Colonic mucosa (tissue), 4 donors: ENCODE measurements at places on chromosomes 12 and 14.

- peak; percentile 64 for DNase-seq
Measured at GRCh38 chr12:32501835-32502333, 102.5 kb downstream of the FGD4 start.

DNA sequence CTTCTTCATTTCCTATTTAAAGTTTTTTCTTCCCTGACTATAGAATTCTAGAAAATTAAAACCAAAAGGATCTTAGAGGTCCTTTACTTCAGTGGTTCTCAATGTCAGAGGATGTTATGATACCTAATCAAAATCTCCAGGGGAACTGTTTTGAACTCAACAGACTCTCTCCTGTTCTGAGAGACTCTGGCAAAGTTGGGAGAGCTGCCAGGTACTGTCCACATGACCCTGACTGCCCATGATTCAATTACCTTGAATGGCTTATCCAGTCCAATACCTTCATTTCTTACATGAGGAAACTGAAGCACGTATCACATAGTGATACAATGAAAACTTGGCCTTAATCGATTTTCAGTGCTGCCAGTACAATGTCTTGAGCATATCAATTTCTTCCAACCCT, 16.6 kb downstream of the ALKBH1 start:
- DNase-seq = no peak

- DNase-seq = peak; percentile 54
Measured at GRCh38 chr12:12561371-12562015, 1.2 kb downstream of the DUSP16 start.

DNA sequence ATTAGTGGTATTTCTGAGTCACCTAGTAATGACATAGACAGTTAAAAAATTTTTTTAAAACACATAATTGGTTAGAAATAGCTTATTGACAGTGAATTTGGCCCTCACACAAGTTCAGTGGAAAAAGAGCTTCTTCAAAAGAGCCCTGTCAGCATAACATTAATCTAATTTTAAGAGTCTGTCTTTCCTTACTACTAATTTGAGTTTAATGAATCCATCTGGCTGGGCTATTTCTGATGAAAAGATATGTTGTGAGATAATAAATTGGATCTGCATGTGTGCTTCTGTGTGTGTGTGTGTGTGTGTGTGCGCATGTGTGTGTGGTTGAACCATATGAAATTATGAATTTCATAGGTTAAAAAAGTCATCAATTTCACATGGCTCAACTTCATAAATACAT, 1045.2 kb downstream of the FLRT2 start:
- DNase-seq = no peak

DNA sequence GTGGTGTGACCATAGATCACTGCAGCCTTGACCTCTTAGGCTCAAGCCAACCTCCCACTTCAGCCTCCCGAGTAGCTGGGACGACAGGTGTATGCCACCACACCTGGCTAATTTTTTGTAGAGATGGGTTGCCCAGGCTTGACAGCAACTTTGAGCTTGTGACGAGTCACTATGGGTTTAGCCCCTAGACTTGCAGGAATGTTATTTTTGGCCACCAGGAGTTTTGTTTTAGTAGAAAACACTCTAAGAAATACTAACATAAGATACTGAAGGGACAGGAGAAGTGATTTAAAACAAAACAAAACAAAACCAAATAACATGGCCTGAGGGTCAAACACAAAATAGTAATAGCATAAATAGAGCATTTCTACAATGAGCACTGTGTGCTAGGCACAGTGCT, 26.4 kb downstream of the SETD3 start:
- DNase-seq = no peak

GRCh38 chr12:132492522-132492921, 2.6 kb downstream of the FBRSL1 start:
- no peak for DNase-seq

DNA sequence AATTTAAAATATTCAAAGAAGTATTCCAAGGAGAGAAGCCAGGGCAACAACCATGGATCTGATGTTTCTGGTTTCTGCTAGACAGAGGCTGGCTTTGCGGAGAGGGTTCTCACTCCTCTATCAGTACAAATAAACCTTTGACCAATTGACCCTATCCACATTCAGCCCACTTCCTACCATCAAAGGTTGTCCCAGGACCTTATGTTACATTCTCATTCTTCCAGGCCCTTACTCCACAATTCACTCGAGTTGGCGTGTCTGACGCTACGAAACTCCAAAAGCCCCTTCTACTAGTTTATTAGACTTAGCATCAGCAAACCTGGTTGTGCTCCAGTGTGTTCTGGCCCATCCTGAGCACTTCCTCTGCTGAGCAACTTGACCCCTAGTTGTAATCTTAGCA, 24.8 kb upstream of the RNASE12 start:
- no peak for DNase-seq

GRCh38 chr14:46596236-46596635, 55.3 kb downstream of the RPL10L start:
- no peak for DNase-seq

- no peak for DNase-seq
Measured at GRCh38 chr12:22738945-22739344, 114.0 kb downstream of the ETNK1 start.

GRCh38 chr14:90874599-90874998, 58.4 kb upstream of the TTC7B start:
- no peak for DNase-seq

DNA sequence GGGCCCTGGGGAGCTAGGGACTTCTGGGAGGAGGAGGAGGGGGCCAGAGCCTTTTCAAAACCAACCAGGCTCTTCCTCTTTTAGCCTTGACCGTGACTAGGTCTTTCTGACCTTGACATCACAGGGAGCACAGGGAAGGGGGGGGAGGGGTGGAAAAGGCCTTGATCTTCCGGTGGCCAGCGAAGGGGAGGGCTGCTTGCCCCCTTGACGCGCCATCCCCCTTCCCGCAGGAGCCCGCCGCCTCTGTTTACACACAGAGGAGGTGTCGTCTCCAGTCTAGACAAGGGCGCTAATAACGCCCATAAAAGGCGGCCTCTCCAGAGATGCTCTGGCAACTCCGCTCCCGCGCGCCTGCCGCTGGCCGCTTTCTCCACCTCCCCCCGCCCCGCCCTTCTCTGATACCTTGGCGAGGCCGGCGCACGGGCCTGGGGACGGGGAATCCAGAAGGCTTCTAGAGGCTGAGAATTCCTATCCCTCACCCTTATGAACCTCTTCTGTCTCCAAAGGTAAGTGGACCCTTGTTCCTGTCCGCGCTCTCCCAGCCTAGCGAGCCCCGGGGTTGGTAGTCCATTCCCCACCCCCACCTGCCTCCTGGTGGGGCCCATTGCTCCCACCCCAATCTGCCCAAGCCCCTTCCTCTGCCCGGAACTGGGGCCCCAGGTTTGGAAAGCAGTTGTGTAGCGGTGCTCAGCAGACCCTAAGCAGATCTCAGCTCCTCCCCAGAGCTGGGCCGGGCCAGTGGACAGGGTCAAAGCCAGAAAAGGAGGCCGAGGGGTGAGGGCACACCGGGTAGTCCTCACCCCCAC, 4.9 kb upstream of the HOXC12 start:
- no peak for DNase-seq

GRCh38 chr12:50620109-50620977, 115.6 kb downstream of the DIP2B start:
- DNase-seq = no peak

GRCh38 chr14:68248481-68249255, 429.1 kb downstream of the RAD51B start:
- DNase-seq = no peak
